ENCODE measurements at places on chromosomes 16 and 17.

- no peak for DNase-seq
These were observed 61.1 kb upstream of the KCNJ16 start for GRCh38 chr17:70013911-70014310.

GRCh38 chr17:29677824-29678223, 55.1 kb upstream of the CORO6 start:
- DNase-seq: no peak

- DNase-seq: no peak
These were observed 19.6 kb downstream of the AKAP1 start for GRCh38 chr17:57104461-57105175.

- no peak for DNase-seq
These were observed 228.8 kb downstream of the C16orf78 start for GRCh38 chr16:49602201-49602975.

DNA sequence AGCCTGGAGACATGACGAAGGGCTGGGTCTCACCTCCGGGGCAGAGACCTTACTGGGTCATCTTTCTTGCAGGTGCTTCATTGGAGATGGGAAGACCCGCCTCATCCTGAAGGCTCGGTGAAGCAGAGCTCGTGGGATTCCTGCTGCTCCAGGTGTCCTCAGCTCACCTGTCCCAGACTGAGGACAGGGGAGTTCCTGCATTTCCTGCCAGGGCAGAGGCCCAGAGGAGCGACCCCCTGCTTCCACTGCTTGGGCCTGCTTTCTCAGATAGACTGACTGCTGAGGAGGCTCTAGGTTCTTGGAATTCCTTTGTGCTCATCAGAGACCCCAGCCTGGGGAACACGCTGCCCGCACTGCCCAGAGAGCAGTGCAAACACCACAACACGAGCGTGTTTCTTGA, 11.6 kb downstream of the AQP8 start:
- DNase-seq: no peak

DNA sequence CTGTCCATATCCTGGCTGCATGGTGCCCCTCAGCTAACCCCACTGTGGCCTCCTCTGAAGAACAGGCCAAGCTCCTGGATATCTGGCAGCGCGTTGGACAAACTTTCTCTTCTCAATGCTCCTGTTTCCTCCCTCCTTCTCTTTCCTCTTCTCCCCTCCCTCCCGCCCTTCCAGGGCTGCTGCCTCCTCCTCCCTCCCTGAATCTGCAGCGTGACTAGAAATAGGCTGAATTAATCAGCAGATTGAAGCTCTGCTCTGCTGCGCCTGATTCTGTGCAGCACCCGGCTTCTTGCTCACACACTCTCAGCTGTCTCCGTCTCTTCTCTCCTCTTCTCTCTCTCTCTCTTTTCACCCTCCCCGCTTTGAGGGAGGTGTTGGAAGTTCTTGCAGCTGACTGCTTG, 19.8 kb downstream of the TMEM94 start:
- no peak for DNase-seq

DNA sequence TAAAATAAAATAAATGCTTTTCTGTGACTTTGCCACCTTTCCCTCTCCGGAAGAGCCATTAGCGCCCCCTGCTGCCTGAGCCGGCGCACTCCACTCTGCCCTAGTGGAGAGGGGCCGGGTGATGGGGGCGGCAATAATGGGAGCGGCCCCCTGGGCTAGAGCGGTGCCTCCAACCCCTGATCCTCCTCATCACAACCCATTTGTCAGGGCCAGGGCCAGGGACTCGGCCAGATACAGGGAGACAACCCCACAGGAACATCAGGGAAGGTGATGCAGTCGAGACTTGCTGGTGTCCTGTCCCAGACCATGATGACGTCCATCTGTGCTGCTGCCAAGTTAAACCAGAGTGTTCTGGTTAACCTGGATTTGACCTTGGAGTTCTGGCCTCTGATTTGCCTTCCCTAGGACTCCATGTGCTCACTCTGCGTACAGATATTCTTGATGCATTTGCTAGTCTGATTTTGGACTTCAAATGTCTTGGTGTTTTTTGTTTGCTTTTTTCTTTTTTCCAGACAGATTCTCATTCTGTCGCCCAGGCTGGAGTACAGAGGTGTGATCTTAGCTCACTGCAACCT, 46.1 kb upstream of the BPTF start:
- DNase-seq: peak; percentile 87

- no peak for DNase-seq
These were observed 15.9 kb downstream of the IRX3 start for GRCh38 chr16:54270711-54271110.

DNA sequence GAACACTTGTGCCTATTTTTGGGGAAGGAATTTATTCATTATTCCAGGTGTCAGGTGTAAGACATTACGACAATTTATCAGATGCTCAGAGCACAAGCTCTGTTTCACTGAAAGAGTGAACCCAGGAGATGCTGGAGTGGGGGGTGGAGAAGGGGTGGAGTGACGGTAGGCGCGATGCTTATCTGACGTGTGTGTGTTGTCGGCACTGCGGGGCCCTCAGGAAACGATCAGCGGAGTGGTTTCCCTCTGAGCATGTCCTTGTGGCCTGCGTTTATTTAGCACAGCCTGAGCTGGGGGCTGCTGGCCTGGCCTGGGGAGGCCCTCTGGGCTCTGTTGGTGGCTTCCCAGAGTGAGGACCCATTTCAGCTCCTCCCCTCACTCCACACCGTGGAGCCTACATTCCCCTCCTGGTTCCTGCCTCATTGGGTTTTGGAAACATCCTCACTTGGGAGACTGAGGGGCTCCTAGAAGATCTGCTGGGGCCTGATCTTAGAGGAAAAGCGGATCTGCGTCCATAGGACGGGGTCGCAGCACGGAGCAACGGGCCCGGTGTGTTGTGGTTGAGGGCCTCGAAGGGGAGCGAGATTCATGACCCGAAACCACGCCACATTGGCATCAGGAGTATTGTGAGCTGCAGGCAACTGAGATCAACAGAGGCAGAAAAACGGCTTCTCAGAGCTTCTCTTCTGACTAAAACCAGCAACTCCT, 19.0 kb upstream of the GNG13 start:
- no peak for DNase-seq
